Right ventricle myocardium inferior (tissue), 1 donor: ENCODE measurements at places on chromosomes 7 and 10. TPM values are rescaled to one million over a fixed set of nuclear protein-coding genes. Genes with fewer than 3 reads are reported as not detected.

DNA sequence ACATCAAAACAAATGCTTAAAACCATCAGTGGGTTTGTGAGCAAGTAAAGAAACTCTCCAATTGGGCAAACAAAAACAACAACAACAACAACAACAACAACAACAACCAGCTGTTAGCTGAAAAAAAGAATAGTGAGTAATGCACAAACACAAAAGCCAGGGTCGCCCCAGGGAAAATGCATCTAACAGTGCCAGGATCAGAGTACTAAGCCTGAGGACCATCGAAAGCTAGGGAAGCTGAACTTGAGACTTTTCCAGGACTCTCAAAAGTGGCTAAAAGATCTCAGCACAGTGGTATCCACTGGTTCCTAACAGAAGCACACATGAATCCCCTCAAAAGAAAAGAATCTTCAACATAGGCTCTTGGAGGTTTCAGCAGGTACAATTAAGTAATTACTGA, 83.3 kb downstream of the CPXM2 start:
- DNase-seq: no peak

Gene ADAM22
- 1.2 TPM for total RNA-seq

- no peak for DNase-seq
These were observed 45.3 kb upstream of the EBLN1 start for GRCh38 chr10:22263106-22263505.

Gene OGDH
- 679 TPM for total RNA-seq
